Stimulated activated naive CD4-positive, alpha-beta T cell treated with Interleukin-2 at 50 U/mL for 16 hours (primary cell): ENCODE measurements at places on chromosomes 2 and 18.

DNA sequence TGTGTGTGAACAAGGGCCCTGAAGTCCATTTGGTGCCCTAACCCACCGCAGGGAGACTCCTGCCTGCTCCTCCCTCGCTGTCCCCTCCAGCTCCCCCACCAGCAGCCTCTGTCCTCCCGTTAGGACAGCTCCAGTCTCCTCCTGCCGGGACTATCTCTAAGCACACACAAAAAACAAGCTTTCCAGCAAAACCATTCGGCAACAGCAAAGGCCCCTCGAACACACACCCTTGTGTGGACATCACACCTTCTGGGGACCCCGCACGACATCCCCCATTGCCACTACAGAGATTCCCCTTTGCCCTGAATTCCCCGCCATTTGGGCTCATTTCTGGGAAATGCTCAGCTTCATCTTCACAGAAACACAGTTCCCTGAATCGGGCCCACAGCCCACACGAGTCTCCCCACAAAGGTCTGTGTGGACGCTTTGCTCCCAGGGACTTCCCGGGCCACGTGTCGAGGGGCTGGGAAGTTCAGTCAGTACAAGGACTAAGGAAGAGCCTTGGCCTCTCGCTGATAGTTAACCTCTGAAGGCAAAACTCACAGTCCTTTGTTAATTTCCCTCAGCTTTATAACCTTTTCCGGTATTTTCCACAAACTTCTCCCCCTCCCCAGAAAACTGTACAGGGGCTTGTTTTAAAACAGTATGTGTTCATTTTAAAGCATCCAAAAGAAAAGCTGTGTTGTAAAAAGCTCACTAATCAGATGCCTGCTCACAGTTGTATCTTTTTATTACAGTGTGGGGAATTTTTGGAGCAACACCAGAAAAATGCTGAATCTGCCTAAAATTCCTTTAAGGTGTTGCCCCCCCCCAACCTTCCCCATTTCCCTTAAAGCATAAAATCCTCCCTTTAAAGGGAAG lies 25.9 kb downstream of the SMAD7 start:
- DNase-seq = peak; percentile 19

DNA sequence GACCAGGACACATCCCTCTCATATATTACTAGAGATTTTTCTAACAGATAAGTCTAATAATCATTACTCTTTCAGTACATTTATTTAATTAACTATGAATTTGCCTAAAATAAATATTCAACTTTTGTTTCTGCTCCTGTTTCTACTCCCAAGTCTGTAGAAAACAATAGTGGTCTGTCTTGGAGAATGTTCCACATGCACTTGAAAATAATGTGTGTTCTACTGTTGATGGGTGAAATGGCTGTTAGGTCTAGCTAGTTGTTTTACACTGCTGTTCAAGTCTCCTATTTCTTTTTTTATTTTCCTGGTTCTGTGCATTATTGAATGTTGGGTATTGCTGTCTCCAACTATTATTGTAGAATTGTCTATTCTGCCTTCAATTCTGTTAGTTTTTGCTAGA lies 47.2 kb downstream of the SPOPL start:
- DNase-seq = no peak

GRCh38 chr2:106575955-106576354 lies 88.8 kb downstream of the CD8B2 start:
- no peak for DNase-seq

DNA sequence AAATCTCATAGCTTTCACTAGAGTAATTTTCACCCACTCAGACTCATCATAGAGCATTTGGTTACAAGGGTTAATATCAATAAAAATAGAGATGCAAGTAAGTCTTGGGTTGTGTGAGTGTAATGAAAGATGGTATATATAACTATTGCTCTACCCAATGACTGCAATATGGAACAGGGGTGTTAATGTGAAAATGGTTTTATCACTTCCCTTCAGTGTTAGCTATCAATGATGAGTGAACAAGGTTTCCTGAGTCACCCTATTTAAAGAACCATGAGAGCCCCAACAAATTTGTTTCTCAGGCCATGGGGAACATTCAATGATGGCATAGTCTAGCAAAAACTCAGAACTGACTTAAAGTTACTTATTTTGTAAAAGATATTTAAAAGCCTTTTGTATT lies 1133.6 kb upstream of the ZEB2 start:
- DNase-seq = no peak

GRCh38 chr2:108370080-108370479 lies 7.7 kb upstream of the SULT1C4 start:
- DNase-seq = no peak

GRCh38 chr2:169066897-169067296 lies 2.5 kb upstream of the DHRS9 start:
- DNase-seq = no peak

- no peak for DNase-seq
These were observed 228.6 kb downstream of the CLIP4 start for GRCh38 chr2:29343830-29344229.

DNA sequence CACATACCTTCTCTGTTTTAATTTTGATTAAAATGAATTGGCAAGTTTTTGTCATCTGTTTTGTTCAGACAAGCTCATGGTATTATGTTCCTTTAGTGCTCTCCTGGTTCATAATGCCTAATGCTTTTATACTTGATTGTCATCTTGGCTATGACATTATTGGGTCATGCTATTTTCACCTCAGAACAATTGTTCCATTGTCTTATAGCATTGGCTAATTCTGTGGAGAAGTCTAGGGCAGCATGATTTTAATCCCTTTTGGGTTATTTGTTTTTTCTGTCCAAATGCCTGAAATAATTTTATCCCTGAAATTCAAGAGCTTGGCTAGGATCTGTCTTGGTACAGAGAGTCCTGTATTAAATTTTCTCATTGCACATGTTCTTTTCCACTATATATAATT lies 83.8 kb upstream of the CCDC85A start:
- DNase-seq = no peak

DNA sequence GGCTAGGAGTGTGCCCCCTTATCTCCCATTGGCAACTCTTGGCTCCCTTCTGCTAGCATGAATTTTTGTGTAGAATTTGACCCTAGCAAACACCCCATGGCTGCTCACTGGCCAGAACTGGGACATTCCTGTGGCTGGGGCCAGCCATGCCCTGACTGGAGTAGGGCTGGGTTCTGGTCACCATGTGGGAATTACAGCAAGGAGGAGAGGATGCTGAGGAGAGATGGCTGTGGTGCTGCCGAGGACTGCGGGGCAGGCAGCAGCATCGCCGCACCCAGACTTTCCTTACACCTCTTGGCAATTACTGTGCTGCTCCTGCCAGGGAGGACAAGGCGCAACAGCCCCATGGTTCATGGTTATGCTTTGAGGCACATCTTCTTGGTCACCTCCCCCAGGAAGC lies 12.7 kb downstream of the KCNF1 start:
- DNase-seq = no peak

GRCh38 chr18:59492756-59493421 lies 133.8 kb upstream of the LMAN1 start:
- DNase-seq = no peak

DNA sequence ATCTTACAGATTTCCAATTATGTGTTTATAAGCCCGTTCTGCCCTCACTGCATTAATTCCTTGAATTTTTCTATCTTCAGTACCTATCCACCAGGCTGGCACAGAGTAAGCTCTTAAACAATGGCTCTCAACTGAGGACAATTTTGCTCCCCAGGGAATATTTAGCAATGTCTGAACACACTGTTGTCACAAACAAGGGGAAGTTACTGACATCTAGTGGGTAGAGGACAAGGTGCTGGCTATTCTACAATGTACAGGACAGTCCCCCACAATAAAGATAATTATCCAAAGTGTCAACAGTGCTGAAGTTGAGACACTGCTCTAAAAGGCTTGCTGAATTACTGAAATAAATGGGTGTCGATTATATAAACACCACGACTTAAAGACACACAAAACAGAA lies 5.0 kb downstream of the NDUFS1 start:
- DNase-seq = no peak

GRCh38 chr2:16049406-16049805 lies 109.1 kb downstream of the MYCN start:
- no peak for DNase-seq

- no peak for DNase-seq
These were observed 461.6 kb downstream of the BCL11A start for GRCh38 chr2:60091894-60092293.

DNA sequence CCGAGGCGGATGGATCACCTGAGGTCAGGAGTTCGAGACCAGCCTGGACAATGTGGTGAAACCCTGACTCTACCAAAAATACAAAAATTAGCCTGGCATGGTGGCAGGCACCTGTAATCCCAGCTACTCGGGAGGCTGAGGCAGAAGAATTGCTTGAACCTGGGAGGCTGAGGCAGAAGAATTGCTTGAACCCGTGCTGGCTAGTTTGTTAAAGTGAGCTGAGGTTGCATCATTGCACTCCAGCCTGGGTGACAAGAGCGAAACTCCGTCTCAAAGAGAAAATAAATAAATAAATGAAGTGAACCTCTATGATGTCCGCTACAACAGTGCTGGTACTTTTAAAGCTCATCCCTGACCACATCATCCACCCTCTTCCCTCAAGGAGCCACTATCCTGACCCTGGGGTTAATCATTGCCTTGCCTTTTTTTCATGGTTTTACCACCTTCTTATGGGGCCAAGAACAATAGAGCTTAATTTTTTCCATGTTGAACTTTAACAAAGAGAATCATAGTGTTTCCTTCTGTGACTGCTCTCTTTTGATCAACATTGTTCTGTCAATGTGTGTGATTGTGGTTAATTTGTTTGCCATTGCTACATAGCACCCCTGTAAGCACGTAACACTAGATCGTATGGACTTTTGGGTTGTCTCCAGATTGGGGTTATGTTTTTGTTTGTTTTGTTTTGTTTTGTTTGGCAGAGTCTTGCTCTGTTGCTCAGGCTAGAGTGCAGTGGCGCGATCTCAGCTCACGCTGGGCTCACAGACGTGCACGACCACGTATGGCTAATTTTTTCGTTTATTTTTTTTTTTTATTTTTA lies 17.1 kb upstream of the ATRAID start:
- no peak for DNase-seq

- DNase-seq = no peak
These were observed 7.5 kb upstream of the CCDC195 start for GRCh38 chr2:224723586-224724217.

GRCh38 chr2:100184055-100184737 lies 41.8 kb upstream of the AFF3 start:
- no peak for DNase-seq

- DNase-seq = no peak
These were observed 587.3 kb downstream of the ARHGAP15 start for GRCh38 chr2:143716522-143716921.

DNA sequence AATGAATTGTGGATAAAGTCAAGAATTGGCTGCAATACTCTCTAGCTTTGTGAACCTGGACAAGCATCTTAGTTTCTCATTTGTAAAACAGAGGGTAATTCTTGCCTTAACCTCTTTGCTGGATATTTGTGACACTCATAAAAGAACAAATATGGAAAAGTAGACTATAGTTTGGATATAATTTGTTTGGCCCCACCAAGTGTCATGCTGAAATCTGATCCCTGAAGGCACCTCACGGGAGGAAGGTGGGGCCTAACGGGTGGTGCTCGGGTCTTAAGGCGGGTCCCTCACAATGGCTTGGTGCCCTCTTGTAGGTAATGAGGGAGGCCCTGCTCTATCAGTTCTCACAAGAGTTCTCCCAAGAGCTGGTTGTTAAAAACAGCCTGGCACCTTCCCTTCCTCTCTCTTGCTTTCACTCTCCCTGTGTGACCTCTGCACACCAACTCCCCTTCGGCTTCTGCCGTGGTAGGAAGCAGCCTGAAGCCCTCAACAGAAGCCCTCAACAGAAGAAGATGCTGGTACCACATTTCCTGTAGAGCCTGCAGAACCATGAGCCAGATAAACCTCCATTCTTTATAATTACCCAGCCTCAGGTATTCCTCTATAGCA lies 37.4 kb downstream of the ARL4C start:
- DNase-seq = no peak

GRCh38 chr2:174781996-174782395 lies 17.7 kb upstream of the CHRNA1 start:
- no peak for DNase-seq

DNA sequence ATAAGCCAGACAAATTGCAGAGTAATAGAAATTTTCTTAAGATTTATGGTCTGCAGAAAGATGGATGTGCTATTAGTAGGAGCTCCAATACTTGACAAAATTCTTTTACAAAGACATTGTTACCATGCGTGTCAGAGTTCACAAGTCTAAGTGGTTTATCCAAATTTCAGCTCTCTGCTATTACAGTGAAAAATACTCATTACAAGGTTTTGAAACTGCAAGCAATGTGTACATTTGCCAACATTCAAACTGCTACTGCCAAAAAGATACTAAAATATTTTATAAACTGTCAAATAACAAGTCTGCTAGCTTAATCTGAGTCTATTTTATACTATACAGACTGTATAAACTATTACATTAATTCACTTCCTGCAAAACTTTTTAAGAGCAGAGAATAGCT lies 1341.5 kb upstream of the ACVR2A start:
- DNase-seq = no peak

- DNase-seq = no peak
These were observed 62.0 kb upstream of the FZD7 start for GRCh38 chr2:201971531-201972228.

GRCh38 chr2:172460780-172461201 lies 33.4 kb downstream of the ITGA6 start:
- DNase-seq = no peak

DNA sequence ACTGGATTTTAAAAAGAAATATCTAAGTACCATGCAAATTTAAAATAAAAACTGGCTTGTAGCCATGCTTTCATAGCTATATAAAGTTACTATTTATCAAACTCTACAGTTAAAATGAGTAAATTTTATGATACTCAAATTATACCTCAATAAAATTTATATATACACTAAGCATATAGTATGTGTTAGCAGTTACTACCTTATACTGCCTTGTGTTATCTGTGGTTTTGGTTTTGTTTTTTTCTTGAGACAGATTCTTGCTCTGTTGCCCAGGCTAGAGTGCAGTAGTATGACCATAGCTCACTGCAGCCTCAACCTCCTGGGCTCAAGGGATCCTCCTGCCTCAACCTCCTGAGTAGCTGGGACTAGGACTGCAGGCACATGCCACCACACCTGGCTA lies 342.1 kb downstream of the KIAA1328 start:
- DNase-seq = no peak

DNA sequence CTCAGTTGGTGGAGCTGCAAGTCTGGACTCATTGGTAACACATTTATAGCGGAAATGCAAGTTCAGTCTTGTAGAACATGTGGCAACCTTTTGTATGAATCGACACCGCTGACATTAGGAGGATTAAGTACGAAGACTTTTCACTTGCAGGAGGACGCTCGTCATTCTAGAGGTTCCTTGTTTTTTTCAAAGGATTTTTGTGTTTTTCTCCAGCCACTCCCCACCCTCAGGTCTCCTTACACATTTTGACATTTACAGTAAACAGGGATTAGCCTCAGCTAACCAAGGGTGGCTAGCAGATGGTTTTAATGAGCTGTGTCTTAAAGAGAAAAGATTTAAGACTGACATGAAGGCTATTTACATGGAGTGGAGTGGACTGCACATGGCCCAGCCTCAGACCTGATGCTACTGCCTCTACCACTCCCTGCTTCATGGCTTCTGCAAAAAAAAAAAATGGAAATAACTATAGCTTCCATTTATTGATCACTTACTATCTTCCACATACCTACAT lies 173.8 kb downstream of the TRIB2 start:
- DNase-seq = no peak
